ENCODE measurements at places on chromosomes 16 and 17.
A peak's percentile ranks its signal among the peaks of the same experiment; 100 is the strongest.

GRCh38 chr16:27529962-27530361 lies 19.8 kb downstream of the GTF3C1 start:
- DNase-seq, result no peak

GRCh38 chr17:61508912-61509311 lies 56.7 kb downstream of the TBX4 start:
- no peak for DNase-seq

GRCh38 chr16:65120831-65121721 lies 787 bp downstream of the CDH11 start:
- peak; percentile 31 for DNase-seq

- DNase-seq, result no peak
Measured at GRCh38 chr17:38746849-38747462, 1.2 kb downstream of the PCGF2 start.

GRCh38 chr17:46832331-46832821 lies 13.9 kb upstream of the WNT3 start:
- DNase-seq, result no peak

GRCh38 chr16:86751076-86752030 lies 173.0 kb downstream of the FOXL1 start:
- no peak for DNase-seq

- DNase-seq, result no peak
Measured at GRCh38 chr17:81290230-81290629, 4.9 kb downstream of the SLC38A10 start.

GRCh38 chr16:58105631-58106030 lies 23.6 kb downstream of the CFAP20 start:
- no peak for DNase-seq

- DNase-seq, result no peak
Measured at GRCh38 chr17:42989141-42989540, 8.8 kb downstream of the RUNDC1 start.

DNA sequence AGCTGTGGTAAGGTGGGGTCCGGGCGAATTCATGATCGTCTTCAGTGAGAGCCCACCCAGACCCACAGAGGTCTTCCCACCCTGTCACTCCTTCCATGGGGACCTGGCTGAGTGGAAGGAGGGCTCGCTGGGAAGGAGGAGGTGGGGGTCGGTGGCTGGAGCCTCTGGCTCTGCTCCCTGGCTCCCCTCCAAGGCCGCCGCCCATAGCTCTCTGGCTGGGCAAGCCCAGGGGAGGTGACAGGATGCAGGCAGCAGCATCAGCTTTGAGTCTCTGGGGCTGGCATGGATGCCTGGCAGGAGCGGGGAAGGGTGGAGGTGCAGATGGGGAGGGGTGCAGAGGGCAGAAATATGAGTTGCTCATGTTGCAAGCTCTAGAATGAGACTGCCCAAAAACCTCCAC lies 147.0 kb downstream of the ENGASE start:
- no peak for DNase-seq

- no peak for DNase-seq
Measured at GRCh38 chr16:31036691-31037090, 3.3 kb downstream of the STX4 start.

DNA sequence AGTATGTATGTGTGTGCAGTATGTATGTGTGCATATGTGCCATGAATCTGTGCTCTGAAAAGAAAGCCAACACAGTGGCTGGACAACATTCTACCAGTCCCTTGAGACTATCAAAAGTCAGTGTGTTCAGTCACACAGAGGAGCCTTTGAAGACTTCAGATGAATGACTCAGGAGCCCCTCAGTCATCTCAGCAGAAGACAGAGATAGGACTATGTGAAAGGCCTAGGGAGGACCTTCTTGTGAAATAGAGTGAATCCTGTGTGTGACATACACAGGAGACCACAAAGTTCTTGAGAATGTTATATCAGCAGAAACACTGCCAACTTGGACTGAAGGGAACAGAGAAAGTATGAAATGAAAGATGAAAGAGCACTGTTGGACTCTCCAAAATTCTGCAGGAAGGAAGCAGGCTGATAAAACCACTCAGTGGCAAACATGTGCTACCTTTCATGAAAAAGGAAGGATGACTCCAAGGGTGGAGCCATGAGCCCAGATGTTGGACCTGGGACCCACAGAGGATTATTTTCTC lies 108.4 kb downstream of the METRNL start:
- DNase-seq, result no peak

- DNase-seq, result no peak
Measured at GRCh38 chr17:65511316-65511715, 50.1 kb downstream of the AXIN2 start.

- no peak for DNase-seq
Measured at GRCh38 chr17:74186498-74186897, 17.0 kb upstream of the RPL38 start.

DNA sequence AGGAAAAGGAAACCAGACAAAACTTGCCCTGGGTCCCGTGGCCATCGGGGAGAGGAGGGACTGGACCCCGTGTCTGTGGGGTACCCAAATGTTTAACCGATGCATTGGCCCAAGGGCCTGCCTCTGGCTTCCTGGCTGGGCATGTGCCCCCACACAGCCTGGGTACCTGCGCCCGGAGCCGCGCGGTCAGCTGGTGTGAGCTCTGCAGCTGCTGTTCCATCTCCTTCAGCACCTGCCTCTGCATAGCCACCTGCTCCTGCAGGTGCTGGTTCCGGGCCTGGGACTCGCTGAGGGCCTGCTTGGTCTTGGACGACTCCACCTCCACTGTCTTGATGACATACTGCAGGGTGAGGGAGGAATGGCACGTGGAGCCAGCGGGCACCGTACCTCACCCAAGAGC lies 31.9 kb downstream of the KIFC3 start:
- DNase-seq, result no peak

GRCh38 chr16:12311309-12311708 lies 334.8 kb downstream of the SNX29 start:
- DNase-seq, result no peak

GRCh38 chr17:76238847-76239537 lies 1.3 kb downstream of the RNF157 start:
- DNase-seq, result no peak

DNA sequence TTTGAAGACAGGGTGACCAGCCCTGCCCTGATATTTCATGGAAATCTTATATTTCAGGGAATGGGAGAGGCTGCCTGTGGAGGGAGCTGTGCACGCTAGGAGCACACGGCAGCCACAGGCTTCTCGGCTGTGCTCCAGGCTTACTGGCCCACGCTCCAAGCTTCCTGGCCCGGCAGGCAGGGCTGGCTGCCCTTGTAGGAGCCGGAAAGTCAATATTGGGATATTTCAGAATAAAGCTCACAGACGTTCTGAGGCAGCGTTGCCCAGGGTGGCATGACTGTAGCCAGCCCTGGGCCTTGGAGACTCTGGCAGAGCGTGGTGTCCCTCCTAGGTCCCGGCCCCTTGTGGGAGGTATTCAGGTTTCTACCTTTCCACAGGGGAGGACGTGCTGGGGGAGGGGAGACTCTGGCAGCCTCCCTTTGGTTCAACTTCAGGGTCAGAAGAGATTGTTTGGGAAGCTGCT lies 95.6 kb downstream of the NPIPB11 start:
- no peak for DNase-seq

DNA sequence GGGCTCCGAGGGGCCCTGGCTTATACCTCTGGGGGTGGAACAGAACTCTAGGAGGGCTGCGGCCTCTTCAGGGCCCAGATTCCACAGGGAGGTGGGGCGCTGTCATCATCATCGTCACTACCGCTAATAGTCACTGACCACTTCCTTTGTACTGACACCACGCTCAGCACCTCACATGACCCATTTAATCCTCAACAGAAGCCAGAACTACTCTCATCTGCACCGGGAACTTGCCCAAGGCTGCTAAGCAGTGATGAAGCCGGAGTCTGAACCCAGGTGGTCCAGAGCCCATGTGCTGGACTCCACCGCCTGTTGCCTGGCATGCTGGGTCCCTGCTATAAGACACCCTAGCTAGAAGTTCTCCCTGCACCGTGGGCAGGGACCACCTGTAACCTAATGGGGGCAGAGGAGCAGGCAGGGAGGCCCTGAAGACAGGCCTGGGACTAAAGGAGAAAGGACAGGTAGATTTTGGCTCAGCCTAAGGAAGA lies 12.0 kb downstream of the UNC13D start:
- DNase-seq, result no peak

GRCh38 chr16:64290461-64290860 lies 831.4 kb downstream of the CDH11 start:
- DNase-seq, result no peak

DNA sequence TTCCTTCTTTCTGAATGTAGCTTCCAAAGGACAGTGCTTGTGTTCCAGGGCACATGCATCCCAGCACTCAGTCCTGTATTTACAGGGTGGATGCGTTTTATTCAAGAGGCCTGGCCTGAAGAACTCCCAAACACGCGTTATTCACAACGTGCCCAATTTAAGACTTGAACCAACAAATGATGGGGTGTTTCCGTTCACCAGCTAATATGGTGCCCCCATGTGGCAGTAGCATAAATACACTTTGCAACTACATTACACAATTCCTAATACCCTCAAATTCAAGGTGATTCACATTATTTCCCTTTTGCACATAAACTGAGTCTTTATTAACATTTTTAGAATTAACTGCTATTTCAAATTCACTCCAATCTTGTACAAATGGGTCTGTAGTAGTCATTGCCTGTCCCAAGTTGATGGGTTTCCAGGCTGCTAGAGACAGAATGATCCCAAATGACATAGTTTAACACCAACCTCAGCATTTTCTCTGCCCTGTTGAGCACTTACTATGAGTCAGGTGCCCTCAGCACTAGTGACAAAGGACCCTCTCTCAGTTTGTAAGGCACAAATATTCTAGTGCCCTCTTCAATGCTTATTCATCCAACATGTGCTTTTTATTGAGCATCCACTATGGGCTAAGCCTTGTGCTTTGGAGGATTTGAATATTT lies 26.9 kb downstream of the HSD17B2 start:
- no peak for DNase-seq

- DNase-seq, result no peak
Measured at GRCh38 chr16:57882792-57883191, 80.5 kb upstream of the KIFC3 start.

DNA sequence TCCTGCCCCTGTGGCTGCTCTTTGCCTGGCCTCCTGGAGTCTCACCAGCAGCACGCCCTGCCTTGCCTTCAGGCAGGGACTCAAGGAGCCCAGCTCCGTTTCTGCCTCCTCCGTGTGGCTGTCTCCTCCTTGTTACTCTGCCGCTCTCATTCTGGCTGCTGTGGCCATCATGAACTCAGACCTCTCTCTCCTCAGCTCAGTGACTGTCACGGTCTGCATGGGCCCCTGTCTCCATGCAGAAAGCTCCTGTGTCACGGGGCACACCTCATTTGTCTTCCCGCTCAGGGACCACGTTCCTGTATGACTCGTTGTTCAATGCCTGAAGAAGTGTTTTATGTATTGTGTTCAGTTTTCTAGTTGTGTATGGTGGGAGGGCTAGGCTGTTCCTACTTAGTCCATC lies 25.3 kb downstream of the RPTOR start:
- no peak for DNase-seq

GRCh38 chr17:61420052-61420451 lies 20.4 kb downstream of the TBX2 start:
- no peak for DNase-seq

DNA sequence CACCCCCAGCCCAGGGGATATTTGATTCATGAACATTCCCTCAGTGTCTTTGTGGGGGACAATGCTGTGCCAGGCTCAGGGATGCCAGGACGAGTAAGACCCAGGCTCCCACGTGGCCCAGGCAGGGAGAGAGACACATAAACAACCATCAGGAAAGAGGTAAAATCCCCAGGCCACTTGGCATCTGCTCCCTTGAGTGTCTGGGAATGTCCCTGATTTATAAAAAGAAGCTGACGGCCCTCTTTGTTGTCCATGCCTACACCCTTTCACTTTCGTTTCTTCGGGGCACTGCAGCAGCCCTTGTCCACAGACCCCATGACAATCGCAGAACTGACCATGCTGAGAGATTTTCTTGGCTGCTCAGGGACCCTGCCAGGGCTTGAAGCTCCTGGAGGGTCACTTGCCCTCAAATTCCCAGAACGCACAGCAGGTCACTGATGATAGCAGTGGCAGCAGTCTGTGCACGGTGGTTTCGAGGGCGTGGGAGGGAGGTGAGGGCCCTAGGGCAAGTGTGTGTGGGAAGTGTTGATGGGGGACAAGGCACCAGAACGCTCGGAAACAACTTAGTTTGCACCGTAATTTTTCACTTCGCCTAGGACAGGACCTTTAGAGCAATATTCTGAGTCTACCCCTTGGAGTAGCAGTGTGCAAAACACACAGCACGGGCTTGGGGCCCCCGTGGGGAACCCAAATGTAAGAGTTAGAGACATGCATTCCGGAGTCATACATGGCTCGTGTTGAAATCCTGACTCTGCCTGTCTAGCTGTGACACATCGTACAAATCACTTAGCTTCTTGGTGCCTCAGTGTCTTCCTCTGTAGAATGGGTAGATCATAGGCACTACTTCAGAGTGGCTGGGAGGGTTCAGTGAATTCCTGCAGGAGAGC lies 4.7 kb downstream of the NOD2 start:
- DNase-seq, result no peak

DNA sequence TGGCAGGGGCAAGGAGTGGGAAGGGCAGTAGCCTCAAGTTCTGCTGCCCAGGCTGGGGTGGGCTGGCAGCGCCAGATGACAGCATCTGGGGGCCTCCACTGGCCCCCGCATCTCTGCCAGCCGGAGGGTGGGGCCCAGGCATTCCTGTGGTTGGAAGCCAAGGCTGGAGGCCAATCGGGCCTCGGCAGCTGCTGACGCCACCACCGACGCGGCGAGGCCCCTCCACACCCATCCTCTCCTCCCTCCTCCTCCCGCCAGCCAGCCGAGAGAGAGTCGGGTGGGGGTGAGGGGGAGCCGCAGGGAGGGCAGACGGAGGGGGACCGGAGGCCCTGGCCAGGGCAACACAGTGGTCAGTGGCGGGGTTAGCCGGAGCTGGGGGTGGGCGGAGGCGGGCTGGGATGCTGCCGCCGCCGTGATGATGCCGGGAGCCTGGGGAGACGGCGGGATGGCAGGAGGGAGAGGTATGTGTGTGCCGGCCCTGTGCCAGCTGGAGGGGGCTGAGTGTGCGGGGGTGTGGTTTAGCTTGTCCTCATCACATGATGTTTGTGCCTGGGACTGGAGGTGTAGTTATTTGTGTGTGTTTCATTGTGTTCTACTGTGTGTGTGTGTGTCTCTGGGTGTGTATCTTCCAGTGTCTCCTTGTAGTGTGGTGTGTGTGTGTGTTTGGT lies 36.6 kb downstream of the ARHGAP23 start:
- DNase-seq, result peak; percentile 98
